ENCODE measurements at places on chromosomes 1 and 21.

GRCh38 chr1:219651993-219652392 is 39.1 kb upstream of the ZC3H11B start:
- no peak for DNase-seq

DNA sequence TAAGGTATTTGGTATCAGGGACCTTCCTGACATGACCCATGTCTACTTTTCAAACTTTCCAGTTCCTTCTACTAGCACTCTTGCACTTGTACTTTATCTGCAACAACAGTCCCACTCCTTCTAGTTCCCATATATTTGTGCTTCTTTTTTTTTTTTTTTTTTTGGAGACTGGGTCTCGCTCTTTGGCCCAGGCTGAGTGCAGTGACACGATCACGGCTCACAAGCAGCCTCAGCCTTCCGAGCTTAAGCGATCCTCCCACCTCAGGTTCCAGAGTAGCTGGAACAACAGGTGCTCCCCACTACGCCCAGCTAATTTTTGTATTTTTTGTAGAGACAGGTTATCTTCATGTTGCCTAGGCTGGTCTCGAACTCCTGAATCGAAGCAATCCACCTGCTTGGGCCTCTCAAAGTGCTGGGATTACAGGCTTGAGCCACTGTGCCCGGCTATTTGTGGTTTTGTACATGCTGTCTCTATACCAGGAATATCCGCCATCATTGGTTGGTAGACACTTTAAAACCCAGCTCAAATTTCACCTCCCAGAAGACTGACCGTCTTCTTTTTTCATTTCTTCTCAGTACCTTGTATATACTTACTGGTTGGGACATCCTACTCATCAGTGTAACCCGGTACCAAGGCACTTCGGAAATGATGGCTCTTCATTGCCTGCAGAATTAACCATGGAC is 1.1 kb downstream of the ZMYM1 start:
- DNase-seq: no peak

DNA sequence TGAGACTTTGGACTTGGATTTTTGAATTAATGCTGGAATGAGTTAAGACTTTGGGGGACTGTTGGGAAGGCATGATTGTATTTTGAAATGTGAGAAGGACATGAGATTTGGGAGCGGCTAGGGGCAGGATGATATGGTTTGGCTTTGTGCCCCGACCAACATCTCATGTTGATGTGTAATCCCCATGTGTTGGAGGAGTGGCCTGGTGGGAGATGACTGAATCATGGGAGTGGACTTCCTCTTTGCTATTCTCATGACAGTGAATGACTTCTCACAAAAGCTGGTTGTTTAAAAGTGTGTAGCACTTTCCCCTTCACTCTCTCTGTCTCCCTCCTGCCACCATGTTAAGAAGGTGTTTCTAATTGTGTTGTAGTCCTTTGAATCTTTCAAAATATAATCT is 9.3 kb upstream of the PHGDH start:
- no peak for DNase-seq

GRCh38 chr1:192238421-192238820 is 78.4 kb upstream of the RGS21 start:
- no peak for DNase-seq

GRCh38 chr1:30758785-30759380 is 1.3 kb upstream of the LAPTM5 start:
- peak; percentile 55 for DNase-seq

Measured in activated T-cell treated with anti-CD3 and anti-CD28 coated beads, Interleukin-2, amount 50 U/mL, for 72 hours (primary cell).